ENCODE measurements at places on chromosomes 2 and 18.

DNA sequence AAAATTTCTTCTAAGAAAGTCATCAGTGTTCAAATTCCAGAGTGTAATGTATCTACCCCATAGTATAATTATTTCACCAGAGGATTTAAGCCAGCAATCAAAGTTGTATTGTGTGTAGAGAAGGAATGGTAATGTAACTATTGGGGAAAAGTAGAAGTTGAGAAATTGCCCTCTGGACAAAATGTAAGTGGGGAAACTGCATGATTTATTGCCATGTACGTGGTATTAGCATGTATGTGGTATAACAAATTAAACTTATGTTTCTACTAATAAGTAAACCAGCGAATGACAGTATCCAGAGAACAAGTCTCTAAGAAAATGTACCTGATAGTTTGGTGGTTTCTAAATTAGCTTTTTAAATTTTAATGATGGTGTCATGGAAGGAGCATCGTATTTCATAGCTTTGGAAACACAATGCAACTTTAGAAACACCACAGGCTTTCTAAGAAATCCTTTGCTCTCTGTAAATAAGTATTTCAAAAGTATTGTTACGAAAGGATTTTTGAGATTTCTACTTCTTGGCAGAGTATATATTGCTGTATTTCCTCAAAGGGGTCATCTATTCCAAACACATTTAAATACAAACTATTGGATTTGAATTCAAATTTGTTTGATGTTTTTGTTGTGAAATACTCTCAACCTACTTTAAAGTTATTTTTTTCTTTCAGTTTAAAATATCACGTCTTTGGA, 1018.9 kb upstream of the ZEB2 start:
- no peak for DNase-seq

- DNase-seq: no peak
Observed at GRCh38 chr18:76255070-76255683, 239.9 kb downstream of the ZNF516 start.

DNA sequence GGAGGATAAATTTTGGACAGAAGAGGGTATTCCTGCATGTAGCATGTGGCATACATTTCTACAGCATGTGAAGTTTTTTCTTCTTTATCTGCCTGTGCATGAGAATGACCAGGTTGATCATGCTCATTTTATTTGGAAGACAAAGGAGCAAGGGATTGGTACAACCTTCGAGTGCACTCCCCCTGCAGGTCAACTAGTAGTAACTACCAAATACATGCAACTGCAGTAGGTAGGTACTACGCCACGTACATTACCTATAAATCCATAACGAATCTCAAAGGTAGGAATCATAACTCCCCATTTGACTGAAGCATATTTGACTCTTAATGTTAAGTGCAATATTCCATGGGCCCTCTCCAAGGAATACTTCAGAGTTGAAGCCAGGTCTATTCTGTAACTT, 763.9 kb downstream of the TSN start:
- DNase-seq: no peak

DNA sequence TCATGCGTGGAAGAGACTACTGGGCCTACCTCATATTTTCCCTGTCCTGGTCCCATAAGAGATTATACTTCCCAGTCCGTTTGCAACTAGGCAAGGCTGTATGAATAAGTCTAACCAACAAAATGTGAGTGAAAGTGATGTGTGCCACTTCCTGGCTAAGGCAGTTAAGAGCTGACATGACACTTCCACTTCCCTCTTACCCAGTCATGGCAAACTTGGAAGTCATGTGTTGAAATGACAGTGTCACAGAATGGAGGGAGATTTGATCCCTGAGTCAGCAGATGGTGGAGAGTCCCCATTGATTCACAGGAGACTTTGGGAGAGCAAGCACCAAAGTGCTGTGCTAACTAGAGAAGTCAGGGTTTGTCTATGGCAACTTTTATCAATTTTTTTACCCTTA, 36.4 kb downstream of the TACR1 start:
- DNase-seq: no peak

- no peak for DNase-seq
Observed at GRCh38 chr2:132645722-132646539, 24.1 kb downstream of the LYPD1 start.

- no peak for DNase-seq
Observed at GRCh38 chr2:240964704-240965295, 33.6 kb upstream of the SNED1 start.

DNA sequence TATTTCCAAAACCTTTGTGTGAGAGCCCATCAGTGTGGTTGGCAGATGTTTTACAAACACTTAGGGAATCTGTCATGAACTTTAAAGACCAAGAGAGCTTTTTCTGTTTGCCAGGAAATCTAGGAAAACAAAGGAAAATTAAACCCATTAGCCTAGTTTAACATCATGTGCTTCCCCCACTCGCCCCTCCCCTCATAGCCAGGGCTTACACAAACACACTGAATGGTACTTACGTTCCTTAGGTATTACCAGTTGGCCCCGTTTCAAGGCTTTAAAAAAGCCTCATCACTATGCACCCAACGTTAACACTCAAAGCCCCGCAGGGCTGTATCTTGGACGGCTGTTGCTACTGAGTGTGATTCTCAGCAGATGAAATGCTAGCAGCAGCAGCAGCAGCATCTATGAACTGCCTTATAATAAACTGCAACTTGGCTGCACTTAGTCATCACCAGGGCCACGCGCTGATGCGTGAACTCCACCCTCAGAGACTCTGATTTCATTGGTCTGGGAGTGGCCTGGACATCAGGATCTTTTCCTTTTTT, 20.1 kb upstream of the TTC39C start:
- DNase-seq: peak; percentile 45

Measured in CD4-positive, alpha-beta T cell treated with Interleukin-21 for 1 hour (primary cell).